Activated naive CD8-positive, alpha-beta T cell treated with anti-CD3 and anti-CD28 coated beads for 36 hours (primary cell): ENCODE measurements at places on chromosomes 7 and 10. TPM values are rescaled to one million over a fixed set of nuclear protein-coding genes. Genes with fewer than 3 reads are reported as not detected.

CYP2C8 gene
- total RNA-seq = 0.35 TPM

DNA sequence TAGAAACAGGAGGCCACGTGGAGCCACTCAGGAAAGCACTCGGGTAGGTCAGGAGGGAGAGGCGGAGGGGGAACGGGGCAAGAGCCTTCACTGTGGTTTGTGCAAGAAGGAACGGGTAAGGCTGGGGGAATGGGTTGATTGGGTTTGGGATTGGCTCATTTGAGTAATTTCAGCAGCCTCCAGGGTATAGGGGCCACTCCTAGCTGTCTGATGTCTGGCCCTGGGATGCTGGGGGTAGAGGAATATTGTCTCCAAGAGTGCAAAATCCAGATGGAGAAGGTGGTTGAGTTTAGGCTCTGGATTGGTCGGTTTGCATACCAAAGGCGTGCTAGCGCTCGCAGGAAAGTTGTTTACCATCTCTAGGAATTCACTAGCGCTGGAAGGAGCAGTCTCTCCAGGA is 47.2 kb downstream of the MYL10 start:
- no peak overlapping the region for H3K4me3 ChIP-seq
- no peak overlapping the region for H3K27ac ChIP-seq
- no peak for DNase-seq
- no peaks in the 10 kb centered on the region for H3K36me3 ChIP-seq
- no peaks in the 10 kb centered on the region for H3K27me3 ChIP-seq

DNA sequence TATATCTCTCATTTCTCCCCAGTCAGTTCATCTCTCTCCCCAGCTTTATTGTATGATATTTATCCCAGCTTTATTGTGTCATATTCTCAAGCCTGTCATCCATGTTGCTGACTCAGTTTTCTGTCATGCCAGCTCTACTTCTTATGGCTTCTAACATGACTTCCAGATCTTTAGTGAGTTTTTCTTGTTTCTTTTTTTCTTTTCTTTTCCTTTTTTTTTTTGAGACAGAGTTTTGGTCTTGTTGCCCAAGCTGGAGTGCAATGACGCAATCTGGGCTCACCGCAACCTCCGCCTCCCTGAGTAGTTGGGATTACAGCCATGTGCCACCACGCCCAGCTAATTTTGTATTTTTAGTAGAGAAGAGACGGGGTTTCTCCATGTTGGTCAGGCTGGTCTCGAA is 28.7 kb upstream of the CALU start:
- peaks cover 17% of the 10 kb centered on the region for H3K27me3 ChIP-seq
- no peaks in the 10 kb centered on the region for H3K36me3 ChIP-seq
- peaks cover 4% of the 10 kb centered on the region for H3K4me1 ChIP-seq
- DNase-seq = no peak
- no peak overlapping the region for H3K4me3 ChIP-seq

GRCh38 chr7:152177681-152178404 is 152.4 kb downstream of the GALNT11 start:
- no peaks in the 10 kb centered on the region for H3K27me3 ChIP-seq
- no peak overlapping the region for H3K27ac ChIP-seq
- peaks cover 3% of the 10 kb centered on the region for H3K4me1 ChIP-seq
- H3K36me3 ChIP-seq = peaks cover 37% of the 10 kb centered on the region
- H3K4me3 ChIP-seq = no peak overlapping the region

PAPOLB gene
- not detected for total RNA-seq

GRCh38 chr7:86790383-86790782 is 146.7 kb downstream of the GRM3 start:
- no peak overlapping the region for H3K27ac ChIP-seq
- H3K4me1 ChIP-seq = no peaks in the 10 kb centered on the region
- H3K4me3 ChIP-seq = no peak overlapping the region
- no peaks in the 10 kb centered on the region for H3K36me3 ChIP-seq

MXI1 gene
- total RNA-seq = 24.4 TPM

- H3K27ac ChIP-seq = no peak overlapping the region
- H3K4me3 ChIP-seq = no peak overlapping the region
- DNase-seq = no peak
- no peaks in the 10 kb centered on the region for H3K36me3 ChIP-seq
These were observed 53.9 kb downstream of the NOC3L start for GRCh38 chr10:94308866-94309265.

DNA sequence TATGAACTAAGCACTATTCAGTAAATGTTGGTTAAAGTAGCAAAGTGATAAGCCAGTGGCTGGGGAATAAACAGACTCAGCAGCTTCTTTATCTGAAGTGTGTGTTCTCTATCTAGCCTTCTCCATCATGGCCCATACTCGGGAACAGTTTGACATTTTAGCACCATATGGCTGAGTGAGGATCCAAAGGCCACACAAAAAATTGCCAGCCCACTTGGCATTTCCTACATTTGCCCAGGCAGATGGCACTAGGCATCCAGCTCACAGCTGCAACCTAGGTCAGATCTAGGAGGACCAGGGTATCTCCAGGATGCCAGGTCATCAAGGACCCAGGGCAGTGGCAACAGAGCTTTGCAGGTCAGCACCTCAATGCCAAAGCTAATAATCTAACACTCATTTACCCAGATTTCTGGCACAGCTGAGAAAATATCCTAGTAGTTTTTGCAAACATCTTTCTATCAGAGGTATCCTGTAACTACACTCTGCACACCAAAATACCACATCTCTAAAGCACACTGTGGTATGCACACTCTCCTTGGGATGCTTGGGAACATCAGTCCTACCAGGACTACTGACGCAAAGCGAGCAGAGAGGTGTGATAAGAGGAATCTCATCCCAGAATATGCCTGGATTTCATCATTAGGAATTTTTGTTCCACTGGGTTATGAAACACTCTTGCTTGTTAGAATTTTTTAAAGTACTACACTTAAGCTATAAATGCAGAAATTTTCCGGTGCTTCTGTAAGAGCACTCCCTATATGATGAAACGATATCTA is 61.7 kb downstream of the DOCK4 start:
- no peak overlapping the region for H3K4me3 ChIP-seq
- H3K36me3 ChIP-seq = no peaks in the 10 kb centered on the region
- H3K27ac ChIP-seq = no peak overlapping the region

DNA sequence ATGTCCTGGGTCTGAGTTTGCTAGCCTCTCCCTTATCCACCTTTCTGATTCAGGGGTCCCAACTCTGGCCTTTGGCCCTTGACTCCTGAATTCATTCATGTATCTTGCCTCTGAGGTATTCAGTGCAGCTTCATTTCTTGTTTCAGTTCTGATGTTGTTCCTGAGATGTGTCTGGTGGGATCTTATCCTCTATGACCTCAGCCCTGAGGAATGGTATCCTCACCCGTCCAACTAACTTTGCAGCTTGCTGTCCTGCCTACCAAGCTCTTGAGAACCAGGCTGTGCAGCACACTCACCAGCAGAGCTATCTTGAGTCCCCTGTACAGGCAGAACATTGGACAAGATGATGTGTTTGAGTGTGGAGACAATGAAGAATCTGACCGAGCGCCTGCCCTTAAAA is 13.8 kb downstream of the SUFU start:
- no peak overlapping the region for H3K4me3 ChIP-seq
- H3K27ac ChIP-seq = no peak overlapping the region
- no peaks in the 10 kb centered on the region for H3K27me3 ChIP-seq
- no peaks in the 10 kb centered on the region for H3K4me1 ChIP-seq

- no peak overlapping the region for H3K27ac ChIP-seq
- peaks cover 12% of the 10 kb centered on the region for H3K4me1 ChIP-seq
- H3K4me3 ChIP-seq = no peak overlapping the region
- H3K36me3 ChIP-seq = peaks cover 6% of the 10 kb centered on the region
These were observed 134.2 kb downstream of the CHN2 start for GRCh38 chr7:29328811-29329210.

ACSL5 gene
- 54.3 TPM for total RNA-seq

DNA sequence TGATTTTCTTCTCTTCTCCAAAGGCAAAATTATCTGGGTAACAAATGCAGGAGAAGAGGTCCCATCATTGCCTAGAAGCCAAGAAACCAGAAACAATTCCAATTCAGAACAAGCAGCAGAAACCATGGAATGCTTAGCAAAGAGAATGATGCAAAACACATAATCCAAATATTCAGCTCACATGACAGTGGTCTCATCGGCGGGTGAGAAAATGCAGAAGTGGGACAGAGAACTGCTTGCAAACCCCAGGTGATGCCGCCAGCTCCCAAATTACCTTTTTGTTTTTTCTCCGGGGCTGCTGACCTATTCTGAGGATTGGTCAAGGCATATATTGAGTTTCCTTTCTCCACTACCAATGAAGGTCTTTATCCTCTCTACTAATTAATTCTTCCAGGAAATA is 99.7 kb downstream of the ZNF22 start:
- no peaks in the 10 kb centered on the region for H3K36me3 ChIP-seq
- no peak overlapping the region for H3K4me3 ChIP-seq
- no peak overlapping the region for H3K27ac ChIP-seq
- peaks cover 46% of the 10 kb centered on the region for H3K27me3 ChIP-seq
- no peak for DNase-seq

RBAK gene
- 11.7 TPM for total RNA-seq

LIPN gene
- total RNA-seq = not detected

GRCh38 chr7:116542618-116543017 is 17.8 kb downstream of the CAV1 start:
- H3K4me3 ChIP-seq = no peak overlapping the region
- no peaks in the 10 kb centered on the region for H3K4me1 ChIP-seq
- H3K36me3 ChIP-seq = no peaks in the 10 kb centered on the region

PTN gene
- total RNA-seq = not detected

- no peak overlapping the region for H3K27ac ChIP-seq
- no peaks in the 10 kb centered on the region for H3K36me3 ChIP-seq
- H3K4me1 ChIP-seq = no peaks in the 10 kb centered on the region
- H3K27me3 ChIP-seq = peaks cover 26% of the 10 kb centered on the region
- DNase-seq = no peak
- H3K4me3 ChIP-seq = no peak overlapping the region
These were observed 16.8 kb upstream of the CPXM2 start for GRCh38 chr10:123908379-123908778.
